ENCODE measurements at places on chromosomes 7 and 10.

- DNase-seq, result no peak
These were observed 561 bp downstream of the SHTN1 start for GRCh38 chr10:117004227-117005025.

DNA sequence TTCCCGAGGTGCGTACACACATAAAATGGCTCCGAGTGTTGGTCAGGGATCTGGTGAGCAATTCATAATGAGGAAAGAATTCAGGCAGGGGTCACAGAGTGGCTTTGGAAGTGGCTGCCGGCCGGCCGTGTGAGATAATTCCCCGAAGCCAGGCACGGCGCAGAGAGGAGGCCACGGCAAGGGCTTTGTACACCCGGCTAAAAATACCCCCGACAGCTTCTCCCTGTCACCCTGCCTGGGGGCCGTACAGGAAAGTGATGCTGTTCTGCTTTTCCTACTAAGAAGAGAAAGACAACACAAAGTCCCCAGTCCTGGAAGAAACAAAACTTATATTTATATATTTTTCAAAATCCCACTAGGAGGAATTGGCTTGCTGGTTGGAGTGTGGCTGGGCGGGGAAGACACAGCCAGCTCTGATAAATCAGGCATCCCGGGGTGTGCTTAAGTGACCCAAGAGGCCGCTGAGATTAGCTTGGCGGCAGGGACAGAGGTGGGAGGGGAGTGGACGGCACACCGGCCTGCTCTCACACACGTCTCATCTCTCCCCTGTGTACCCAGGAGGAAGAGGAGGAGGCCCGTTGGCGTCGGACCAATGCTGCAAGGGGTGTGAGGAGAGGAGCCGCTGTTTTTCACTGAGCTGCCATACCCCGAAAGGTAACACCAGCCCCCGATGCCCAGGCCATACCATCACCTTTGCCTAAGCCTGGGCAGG lies 70.5 kb downstream of the ZMIZ1 start:
- no peak for DNase-seq

DNA sequence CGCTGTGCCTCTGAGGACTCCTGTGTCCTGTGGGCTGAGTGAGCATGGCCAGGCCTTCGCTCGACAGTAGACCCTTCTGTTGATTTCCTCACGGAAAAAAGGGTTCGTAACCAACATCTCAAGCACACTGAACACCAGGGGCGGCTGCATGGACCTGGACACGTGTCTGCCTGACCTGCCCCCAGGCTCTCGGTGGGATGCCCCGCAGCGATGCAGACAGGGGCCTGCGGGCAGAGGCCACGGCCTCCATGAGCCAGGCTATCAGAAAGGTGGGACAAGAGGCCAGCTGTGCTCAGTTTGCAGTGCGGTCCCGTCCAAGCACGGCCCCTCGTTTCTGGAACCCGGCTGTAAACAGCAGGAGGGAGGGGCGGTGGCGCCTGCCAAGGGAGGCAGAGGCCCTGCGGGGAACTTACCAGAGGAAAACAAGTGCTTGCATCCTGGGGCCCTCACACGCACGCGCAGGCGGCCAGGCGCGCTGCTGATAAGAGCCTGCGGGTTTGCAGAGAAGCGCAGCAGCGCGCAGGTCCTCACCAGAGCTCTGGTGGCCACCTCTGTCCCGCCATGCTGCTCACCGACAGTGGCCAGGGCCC lies 10.6 kb downstream of the GPR146 start:
- DNase-seq, result no peak

DNA sequence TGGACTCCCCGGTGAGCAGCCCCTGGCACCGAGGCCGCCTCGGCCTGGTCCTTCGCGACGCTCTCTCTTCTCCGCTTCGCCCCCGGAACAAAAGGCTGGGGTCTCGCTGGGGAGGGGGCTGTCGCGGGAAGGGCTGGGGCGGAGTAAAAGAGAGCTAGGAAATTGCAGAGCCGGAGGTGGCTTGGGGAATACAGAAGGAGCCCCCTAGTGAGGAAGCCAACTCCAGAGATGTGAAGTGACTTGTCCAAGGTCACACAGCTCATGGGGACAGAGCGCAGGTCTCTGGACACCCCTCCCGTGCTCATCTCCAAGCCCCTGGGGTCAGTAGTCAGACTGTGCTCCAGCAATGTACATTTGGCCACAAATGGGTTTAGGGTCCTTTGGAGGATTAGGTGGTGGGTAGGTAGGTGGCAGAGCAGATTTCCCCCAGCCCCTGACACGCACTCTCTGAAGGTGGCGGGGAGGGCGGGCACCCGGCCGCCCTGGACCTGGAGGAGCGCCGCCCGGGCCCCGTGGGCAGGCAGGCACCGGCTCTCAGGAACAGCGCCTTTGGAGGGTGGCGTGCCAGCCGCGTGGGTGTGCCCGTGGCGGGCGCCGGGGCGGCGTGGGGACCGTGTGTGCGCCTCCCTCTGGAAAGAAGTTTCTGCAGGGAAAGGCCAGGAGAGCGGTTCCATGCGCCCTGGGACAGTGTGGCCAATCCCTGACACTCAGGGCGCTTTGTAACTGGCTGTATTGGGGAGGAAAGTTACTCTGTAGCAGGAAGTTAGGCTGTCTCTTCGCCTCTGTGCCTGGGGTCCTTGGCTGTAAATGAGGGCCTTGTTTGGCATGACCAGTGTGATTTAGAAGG lies 910 bp downstream of the WIPF3 start:
- DNase-seq, result no peak

- no peak for DNase-seq
These were observed 64.5 kb upstream of the PODXL start for GRCh38 chr7:131620673-131621609.

- no peak for DNase-seq
These were observed 83.9 kb downstream of the SEPTIN14 start for GRCh38 chr7:55778631-55779030.

- DNase-seq, result no peak
These were observed 456.2 kb downstream of the REEP3 start for GRCh38 chr10:63977329-63977923.

GRCh38 chr7:112665709-112666108 lies 124.5 kb downstream of the TMEM168 start:
- no peak for DNase-seq

DNA sequence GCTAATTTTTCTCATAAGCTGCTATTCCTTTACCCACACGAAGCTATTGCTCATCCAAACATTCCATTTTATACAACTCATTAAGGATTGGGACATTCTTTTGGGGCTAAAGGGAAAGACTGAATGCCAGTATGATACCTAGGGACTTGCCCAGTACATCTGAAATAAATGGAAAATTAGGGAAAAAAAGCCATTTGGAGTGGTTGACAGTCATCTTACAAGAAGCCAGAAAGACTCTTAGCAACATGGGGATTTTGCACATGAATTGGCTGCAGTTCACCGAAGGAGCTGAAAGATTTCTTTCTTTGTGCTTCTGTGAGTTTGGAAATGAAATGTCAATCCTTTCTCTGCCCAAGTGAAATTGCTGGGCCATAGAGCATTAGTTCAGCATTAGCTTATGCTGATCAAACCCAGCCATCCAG lies 43.3 kb upstream of the MTURN start:
- DNase-seq, result no peak

GRCh38 chr10:70404787-70405036 lies 767 bp downstream of the EIF4EBP2 start:
- no peak for DNase-seq

DNA sequence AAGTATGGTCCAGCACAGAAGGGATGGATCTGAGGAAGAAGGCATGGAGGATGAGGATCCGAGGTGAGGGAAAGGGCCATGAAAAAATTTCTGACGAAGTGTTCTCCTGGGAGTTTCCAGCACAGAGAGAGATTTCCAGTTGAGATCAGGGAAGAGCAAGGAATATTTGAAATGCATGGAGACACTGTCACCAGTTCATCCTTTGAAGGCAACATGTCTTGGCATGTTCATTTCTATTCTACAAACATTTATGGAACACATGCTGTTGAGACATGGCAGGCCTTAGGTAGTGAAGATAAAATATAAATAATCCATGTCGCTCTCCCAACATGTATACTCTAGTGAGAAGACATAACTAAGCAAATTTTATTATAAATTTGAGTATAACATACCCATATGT lies 234.0 kb upstream of the TCF7L2 start:
- no peak for DNase-seq

DNA sequence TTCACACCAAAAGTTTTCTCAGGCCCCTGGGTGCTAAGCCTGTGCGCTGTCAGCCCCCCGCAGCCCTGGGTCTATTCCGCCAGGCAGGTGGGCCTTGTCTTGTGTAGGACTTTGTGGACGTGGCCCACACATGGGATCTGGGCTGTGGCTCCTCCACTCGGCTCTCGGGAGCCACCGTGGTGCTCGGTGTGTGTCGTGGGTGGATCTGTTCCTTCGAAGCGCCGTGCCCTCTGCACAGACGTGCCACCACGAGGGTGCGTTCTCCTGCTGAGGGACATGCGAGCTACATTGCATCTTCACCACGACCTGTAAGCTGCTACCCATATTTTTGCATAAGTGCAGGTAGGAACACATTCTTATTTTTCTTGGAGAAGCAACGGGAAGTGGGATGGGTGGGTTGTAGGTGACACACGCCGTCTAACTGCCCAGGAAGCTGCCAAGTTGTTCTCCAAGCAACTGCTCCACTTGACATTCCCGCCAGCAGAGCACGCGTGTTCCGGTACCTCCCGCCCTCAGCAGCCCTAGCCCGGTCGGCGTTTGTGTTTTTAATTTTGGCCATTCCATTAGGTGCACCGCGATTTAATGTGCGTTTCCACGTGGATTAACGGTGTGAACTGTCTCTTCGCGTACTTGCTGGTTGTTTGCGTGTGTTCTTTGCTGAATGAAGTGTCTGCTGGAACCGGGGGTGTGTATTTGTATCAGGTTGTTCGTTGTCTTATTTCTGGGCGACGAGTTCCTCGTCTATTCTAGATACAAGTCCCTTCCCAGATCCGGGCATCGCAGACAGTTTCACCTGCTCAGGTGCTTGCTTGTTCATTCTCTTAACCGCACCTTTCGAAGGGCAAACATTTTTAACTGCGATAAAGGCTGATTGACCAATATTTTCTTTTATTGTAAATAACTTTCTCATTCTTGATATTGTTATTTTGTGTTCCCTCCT lies 47.4 kb upstream of the CFAP46 start:
- no peak for DNase-seq

GRCh38 chr10:93807371-93807770 lies 49.6 kb downstream of the LGI1 start:
- no peak for DNase-seq

DNA sequence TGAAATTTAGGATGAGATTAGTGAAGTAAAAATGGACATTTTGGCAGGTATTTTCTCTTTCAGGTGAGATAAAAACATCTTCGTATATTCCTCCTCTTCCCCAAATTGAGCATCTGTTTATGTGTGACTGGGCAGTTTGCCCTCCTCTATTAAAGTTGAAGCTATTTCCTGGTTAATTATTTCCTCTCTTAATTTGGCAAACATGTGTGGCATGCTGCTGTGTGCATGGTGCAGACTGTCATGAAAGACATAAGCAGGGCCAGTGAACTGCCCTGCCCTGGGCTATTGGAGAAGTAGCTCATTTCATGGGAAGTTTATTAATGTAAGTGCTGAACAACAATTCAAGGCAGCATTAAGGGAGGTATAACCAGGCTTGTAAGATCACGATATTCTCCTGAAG lies 52.6 kb downstream of the EVX1 start:
- DNase-seq, result no peak

- no peak for DNase-seq
These were observed 100.2 kb downstream of the MMRN2 start for GRCh38 chr10:86857128-86857721.

DNA sequence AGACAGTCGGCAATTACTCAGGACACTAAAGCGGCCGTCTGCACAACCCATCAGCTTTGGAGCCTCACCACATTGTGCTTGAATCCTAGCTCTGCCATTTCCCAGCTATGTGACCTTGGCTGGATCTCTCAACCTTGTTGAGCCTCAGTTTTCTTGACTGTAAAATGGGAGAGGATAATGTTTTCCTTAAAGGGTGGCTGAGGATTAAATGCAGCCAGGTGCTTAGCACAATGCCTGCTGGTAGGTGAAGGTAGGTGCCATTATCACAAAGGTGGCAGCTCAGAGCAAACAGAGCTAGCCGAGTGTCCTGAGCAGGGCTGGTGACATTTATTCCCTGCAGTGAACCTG lies 508.5 kb upstream of the ZMIZ1 start:
- no peak for DNase-seq

DNA sequence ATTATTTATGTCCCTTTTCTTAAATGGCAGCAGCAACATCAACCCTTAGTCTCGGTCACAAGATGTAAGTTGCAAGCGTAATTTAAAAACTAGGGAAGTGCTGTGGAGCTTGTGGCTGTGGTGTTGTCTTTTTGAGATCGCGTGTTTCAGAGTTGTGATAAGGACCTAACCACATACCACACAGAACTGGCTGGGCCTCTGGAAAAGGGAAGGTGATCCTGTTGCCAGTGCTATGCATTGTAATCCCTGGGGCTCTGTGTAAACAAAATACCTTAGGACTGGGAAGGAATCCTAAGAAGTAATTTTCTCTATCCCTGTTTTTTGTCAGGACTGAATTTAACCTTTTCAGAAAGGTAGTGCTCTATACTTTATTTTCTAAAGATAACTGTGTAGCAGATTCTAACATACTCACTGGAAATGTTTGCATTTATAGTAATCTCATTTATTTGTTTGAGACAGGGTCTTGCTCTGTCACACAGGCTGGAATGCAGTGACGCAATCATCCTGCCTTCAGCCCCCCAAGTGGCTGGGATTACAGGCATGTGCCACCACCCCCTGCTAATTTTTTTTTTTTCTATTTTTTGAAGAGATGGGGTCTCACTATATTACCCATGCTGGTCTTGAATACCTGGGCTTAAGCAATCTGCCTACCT lies 60.4 kb downstream of the INPP5F start:
- DNase-seq, result no peak

DNA sequence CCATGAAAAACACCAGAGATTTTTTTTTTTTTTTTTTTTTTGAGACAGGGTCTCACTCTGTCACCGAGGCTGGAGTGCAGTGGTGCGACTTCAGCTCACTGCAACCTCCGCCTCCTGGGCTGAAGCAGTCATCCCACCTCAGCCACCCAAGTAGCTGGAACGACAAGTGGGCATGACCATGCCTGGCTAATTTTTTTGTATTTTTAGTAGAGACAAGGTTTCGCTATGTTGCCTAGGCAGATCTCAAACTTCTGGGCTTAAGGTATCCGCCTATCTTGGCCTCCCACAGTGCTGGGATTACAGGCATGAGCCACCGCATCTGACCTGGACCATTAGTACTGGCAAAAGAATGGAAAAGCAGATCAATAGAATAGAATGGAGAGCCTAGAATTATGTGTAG lies 59.0 kb upstream of the LRRN3 start:
- no peak for DNase-seq

GRCh38 chr10:119533473-119533872 lies 9.0 kb downstream of the RGS10 start:
- DNase-seq, result no peak

DNA sequence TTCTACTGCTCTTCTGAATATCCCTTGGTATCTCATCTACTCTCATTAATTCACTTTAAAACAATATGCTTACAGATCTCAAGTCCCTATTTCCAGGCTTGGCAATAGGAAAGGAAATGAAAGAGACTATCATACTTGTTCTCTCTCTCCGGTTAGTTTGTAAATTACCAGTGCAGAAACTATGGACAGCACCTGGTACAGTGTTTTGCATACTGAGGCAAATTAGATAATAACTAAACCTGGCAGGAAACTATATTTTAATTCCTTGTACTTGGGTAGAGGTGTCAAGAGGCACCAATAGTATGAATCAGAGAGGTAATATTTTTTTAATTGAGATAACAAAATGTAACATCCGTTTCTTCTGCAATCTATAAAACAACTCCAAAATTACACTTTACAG lies 97.7 kb upstream of the TMEM196 start:
- no peak for DNase-seq

GRCh38 chr10:132075909-132076577 lies 10.3 kb downstream of the JAKMIP3 start:
- no peak for DNase-seq
